Breast epithelium (tissue), 4 donors: ENCODE measurements at places on chromosomes 6 and 20. TPM values are rescaled to one million over a fixed set of nuclear protein-coding genes. Genes with fewer than 3 reads are reported as not detected.
A peak's percentile ranks its signal among the peaks of the same experiment; 100 is the strongest.

Gene LKAAEAR1
- not detected for total RNA-seq

Gene C6orf58
- total RNA-seq, result not detected

Gene LIME1
- total RNA-seq, result 16.7 TPM

Gene C6orf120
- total RNA-seq, result 29.5 TPM

Gene ARFRP1
- total RNA-seq, result 30.7 TPM

Gene SAMD3
- total RNA-seq, result 2.1 TPM

Gene DACT2
- not detected for total RNA-seq

Gene CENPQ
- 9.7 TPM for total RNA-seq

Gene VWA7
- total RNA-seq, result not detected

Gene TTK
- 0.66 TPM for total RNA-seq

Gene RIMS4
- 0.66 TPM for total RNA-seq

DNA sequence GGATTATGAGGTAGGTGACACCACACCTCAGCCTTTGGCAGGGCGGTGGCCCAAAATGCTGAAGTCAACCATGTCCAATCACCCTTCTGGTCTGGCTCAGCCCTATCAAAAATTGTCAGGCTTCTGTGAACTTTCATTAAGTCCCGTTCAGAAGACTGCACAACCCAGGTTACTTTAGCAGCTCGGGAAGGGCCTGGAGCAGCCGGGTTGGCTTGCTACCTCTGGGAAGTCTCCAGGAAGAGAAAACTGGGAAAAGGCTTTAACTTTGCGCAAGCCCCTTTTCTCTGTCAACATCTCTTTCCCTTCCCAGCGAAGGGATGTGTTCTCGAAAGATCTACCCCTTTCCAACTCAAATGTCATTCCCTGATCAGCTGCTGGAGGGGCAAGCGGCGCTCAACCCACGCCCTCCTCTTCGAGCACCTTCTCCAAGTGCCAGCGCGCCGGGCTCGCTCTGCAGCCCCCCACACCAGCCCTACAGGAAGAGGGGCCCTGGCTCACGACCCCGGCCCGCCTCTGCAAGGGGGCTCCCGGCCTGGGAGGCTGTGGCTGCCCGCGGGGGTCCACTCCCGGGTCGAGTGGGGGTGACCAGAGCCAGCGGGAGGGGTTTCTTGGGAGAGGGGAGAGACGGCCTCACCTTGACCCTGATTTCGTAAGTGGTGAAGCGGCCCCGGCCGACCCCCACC, 573 bp downstream of the SNX3 start:
- DNase-seq, result peak; percentile 26

DNA sequence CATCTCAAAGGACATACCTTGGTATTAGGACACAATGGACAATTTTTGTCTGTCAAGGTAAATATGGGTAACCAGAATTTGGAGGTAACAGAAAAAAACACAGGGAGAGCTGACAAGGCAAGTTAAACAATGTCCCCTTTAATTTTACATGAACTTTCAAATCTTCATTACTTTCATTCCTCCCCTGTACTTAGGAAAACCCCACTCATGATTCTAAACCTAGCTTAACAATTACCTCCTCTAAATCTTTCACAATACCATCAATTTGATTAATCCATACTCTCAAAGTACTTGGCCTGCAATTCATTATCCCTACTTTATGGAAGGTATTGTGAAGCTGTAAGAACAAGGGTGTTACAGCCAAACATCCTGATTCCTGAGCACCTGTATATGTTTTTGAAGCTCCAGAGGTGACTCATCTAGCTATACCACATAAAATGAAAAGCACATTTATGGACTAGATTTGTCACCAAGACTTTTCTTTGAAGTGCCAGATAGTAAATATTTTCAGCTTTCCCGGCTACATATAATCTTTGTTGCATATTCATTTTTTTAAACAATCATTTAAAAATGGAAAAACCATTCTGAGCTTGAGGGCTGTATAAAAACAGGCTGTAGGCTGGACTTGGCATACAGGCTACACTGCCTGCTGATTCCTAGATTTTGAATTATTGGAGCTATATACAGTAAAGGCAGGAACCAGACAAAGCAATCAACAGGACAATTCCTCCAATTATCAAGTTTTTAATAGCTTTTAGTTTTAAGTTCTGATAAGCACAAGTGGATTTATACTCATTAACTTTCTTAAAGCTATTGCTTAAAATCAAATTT, 22.9 kb downstream of the DEK start:
- no peak for DNase-seq

DNA sequence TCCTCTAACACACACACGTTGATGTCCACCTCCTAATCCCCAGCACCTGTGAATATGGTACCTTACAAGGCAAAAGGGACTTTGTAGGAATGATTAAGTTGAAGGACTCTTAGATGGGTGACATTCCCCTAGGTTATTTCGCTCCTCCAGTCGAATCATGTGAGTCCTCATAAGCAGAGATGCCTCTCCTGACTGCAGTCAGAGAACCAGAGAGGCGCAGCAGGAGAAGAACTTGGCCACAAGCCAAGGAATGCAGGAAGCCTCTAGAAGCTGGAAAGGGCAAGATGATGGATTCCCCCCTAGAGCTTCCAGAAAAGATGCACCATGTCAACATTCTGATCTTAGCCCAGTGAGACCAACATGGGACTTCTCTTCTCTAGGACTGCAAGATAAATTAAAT, 133.1 kb upstream of the PTPRT start:
- DNase-seq, result no peak

- DNase-seq, result no peak
Observed at GRCh38 chr6:31972709-31973350, 892 bp upstream of the DXO start.

DNA sequence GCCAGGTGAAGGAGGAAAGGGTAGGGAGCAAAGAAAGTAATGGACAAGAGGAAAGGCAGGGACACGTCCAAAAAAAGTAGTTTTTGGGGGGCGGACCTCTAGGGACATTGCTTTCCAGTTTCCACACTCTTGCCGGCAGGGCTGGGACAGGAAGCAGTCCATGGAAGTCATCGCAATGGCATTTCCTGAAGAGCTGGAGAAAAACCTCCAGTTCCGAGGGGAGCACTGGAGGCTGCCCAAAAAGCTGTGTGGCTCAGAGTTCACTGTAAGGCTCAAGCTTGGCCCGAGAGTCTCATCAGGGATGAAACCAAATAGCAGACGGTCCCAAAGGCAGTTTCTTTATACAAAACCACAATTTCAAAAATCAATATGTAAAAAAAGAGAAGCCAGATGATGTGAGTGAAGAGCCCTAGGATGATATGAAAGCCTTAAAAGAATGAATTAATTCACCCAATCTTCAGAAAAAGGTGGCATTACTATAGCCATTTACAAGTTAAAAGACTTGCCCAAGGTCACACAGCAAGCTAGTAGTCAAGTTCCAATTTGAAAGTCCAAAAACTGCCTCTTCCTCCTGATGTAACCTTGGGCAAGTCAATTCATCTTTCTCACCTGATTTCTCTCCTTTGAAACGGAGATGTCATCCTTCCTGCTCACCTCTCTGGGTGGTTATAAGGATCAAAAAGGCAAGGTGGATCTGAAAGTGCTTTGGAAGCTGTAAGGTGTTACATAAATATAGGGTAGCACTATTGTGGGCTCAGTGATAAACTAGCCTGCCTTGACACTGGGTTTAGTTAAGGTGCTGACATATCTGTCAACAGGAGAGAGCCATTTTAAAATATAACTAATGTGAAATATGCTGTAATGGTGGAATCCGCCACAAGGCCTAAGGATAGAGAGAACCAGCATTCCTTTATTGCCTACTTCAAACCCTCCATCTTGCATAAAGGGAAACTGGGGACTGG, 9.1 kb downstream of the BCL2L1 start:
- DNase-seq, result peak; percentile 83

- DNase-seq, result no peak
Observed at GRCh38 chr20:6739406-6739805, 28.1 kb upstream of the BMP2 start.

- DNase-seq, result no peak
Observed at GRCh38 chr6:22756365-22756764, 187.0 kb downstream of the HDGFL1 start.

DNA sequence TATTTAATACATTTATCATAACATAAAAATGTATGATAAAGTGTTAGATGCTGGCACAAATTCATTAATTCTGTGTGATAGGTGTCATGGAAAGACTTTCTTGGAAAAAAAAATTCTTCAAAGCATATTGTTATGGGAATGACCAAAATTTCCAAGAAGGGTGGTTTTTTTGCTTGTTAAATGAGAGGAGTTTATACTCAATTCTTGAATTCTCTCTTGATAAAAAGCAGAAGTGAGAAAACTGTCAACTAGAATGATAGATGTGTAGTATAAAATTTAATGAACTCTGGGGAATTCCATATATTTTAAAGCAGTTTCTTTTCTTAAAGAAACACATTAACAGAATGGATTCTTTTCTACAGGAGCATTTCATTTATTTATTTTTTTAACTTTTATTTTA, 62.0 kb upstream of the SNAP91 start:
- no peak for DNase-seq

- no peak for DNase-seq
Observed at GRCh38 chr20:19973961-19974629, 43.1 kb upstream of the NAA20 start.

DNA sequence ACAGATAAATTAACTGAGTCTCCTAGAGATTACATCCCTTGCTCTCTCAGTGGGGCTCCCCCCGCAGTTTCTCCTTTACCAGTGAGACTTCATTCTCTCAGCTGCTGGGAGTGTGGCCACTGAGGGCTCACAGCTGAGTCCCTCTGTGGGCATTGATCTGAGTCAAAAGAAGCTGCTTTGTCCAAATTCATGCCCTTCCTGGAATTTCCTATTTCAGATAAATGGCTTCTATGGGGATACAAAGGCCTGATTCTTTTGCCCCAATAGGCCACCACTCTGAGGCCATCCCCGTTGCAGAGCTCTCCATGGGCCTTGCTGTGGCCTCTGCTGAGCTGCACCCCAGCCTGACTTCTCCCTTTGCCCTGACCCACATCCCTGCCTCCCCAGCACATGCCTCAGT, 10.0 kb downstream of the CST5 start:
- DNase-seq, result no peak

DNA sequence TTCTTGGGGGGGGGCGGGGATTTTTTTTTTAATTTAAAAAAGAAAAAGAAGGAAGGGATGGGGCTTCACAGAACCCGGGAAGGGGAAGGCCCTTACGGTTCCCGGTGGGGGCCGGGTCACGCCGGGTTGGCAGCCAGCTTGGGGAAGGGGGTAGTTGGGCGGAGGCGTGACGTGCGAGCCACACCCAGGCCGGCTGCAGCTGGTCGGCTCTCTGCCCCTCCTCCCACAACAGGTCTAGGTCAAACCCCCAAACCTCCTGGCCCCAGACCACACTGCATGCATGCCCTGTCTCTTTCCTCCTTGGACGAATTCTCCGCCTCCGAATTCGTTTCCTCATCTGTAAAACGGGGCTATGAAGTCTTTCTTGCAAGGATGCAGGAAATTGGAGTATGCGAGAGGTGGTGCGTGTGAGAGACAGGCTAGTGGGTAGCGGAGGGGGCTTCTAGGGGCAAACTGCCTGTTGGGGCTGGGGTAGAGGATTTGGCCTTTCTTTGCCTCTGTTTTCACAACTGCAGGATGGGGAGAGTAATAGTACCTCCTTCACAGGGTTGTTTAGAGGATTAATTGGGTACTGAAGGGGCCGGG, 828 bp downstream of the HCK start:
- DNase-seq, result no peak

GRCh38 chr20:61949363-61949713, 116.3 kb downstream of the TAF4 start:
- DNase-seq, result peak; percentile 42

- DNase-seq, result no peak
Observed at GRCh38 chr20:59600472-59600871, 3.9 kb upstream of the PHACTR3 start.

- no peak for DNase-seq
Observed at GRCh38 chr20:46027245-46027853, 1.7 kb upstream of the SLC12A5 start.

GRCh38 chr20:56433221-56433879, 21.3 kb downstream of the CASS4 start:
- no peak for DNase-seq

DNA sequence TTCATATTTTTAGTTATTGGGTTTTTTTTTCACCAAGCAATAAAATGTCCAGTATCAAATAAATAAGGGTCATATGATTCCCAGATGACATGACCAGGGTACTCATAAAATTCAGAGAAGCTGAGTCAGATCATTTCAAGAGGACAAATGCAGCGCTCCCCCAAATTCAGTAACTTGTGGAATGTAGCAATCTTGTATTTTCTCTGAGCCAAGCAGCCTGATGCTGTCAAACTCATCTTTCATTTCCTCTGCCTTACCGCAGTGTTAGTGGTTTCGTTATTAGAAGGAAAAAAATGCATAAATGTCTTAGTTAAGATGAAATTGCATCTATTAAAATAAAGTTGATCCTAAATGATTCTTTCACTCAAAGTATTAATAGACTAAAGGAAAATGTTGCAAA, 57.8 kb upstream of the EDN1 start:
- DNase-seq, result no peak

DNA sequence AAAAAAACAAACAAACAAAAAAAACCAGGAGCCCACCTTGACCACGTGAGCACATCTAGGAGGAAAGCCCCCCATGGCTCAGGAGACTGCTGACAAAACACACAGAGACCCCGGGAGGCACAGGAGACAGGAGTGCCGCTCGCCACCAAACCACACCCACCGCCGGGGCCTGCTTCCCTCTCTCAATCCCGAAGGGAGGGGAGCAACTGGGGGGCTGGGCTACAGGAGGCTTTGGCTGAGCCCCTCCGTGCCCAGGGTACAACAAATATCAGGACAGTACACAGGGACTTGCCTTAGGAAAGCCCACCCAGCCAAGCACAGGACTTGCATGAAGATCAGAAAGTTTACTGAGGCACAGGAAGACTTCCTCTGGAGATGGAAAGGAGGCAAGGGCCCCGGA, 102.5 kb downstream of the TAF4 start:
- no peak for DNase-seq

GRCh38 chr6:100237821-100238220, 226.9 kb downstream of the SIM1 start:
- DNase-seq, result no peak

DNA sequence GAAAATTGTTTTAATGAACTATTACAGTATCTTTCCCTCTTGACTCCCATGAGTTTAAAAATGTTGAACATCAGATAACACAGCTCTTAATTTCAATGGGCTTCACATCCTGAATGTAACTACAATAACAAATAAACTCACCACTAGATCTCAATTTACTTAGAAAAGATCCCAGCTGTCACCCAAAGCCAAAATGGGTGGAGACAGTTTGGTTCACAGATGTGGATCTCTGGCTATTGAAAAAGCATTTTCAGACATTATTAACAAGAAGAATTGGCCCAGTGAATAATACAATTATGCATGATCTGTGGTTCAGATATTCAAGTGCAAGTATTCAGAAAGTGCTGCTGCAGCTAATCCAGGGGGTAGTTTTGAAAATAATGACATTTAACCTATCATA, 184.7 kb upstream of the RALGAPA2 start:
- DNase-seq, result no peak

DNA sequence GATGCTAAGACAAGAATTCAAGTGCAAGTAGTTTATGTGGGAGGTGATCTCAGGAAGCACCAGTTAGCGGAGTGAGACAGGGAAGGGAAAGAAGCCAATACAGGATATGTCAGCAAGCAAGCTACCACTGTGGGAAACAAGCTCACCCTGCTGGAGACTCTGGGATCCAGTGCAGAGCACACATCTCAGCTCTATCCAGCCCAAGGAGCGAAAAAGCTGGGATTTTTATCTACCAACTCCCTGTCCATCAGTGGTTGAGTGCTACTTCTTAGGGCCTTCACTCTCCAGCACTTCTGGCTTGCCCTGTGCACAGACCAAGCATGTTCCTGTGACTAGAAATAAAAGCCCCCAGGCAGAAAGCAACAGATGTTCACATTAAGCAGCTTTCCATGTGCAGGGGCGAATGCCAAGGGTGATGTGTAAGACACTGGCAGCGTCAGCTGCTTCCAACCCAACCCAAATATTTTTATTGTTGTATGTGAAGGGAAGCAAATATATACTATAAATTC, 10.8 kb upstream of the RNF24 start:
- DNase-seq, result no peak
